ENCODE measurements at places on chromosomes 4 and X.

DNA sequence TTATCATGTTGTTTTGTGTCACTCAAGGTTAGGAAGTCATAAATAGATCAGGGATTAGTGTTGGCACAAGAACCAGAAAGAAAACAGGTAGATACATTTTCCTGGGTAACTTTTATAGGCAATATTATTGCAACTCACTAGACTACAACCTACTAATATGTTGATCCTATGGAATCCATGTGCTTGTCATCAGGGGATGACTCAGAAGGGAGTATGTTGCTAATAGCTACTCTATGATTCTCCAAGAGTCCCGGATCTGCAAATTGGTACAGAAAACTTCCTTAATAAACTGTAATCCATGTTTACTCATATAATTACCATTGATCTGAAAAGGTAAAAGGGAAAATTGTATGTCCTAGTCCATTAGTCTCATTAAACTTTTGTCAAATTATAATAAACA is 11.7 kb upstream of the GNRHR start:
- DNase-seq: no peak

DNA sequence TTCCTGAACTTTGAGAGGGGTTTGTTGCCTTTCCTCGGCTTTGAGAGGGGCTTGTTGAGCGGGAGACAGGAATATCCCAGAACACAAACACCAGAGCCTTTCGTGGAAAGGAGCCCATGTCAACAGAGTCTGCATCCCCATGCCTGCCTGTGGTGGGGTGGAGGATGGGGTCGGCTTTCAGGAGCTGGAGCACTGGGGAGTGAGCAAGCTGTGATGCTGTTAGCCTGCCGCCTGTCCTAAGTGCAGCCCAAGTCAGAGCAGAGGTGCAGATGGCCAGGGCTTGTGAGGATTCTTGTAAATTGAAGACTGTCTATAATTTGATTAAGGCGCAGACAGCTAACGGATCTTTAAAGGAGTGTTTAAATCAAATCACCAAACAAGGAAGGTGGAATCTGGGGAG is 103.3 kb upstream of the ANK2 start:
- DNase-seq: no peak

GRCh38 chr4:95215991-95216605 is 332.7 kb downstream of the UNC5C start:
- no peak for DNase-seq

DNA sequence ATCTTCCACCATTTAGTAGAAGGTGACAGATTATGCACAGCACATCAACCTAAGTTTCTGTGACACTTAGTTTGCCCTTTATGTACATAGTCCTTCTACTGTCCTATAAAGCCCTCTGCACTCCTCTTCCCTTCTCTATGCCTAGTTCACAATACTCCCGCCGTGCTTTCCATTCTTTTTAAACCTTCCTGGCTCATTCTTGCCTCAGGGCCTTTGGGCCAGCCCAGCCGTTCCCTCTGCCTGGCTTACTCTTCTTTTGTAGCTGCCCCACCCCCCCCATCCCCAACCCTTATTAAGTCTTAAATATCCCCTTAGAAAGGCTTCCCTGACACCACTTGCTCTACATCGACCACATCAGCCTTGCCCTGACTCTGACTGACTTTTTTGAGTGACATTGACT is 33.0 kb downstream of the SGMS2 start:
- DNase-seq: no peak

GRCh38 chr4:2261110-2261852 is 628 bp downstream of the MXD4 start:
- peak; percentile 40 for DNase-seq

DNA sequence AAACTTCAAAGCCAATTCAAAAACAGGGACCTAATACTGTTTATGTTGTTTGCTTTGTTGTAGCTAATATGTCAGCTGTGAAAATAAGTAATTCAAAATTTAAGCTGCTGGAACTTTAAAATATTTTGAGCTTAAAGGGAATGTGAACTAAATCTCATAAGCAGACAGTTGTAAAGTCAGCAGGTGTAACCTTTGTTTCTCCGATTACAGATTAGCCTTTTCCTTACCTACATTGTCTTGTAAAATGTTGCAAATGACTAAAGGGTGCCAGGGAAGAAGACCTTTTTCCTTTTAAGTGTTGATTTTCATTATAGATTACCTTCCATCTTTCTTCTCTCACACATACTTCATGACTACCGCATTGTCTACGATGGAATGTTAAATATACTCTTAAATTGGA is 405.1 kb downstream of the KCNIP4 start:
- DNase-seq: no peak

DNA sequence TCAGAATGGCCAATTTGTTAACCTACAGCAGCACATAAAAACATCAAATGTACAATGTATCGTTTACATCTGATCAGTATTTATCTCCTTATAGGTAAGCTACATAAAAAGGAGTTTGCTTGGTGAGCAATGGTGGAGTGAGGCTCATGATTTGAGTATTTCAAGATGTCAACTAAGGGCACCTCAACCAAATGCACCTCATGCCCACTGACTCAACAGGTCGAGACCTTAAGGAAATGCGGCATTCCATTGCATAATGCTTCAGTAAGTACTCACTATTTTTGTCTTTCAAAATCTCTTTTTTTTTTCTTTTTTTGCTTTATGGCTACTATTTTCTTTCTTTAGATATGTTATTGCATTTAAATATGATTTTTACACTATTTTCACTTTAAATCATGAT is 181.0 kb upstream of the TLL1 start:
- no peak for DNase-seq

- DNase-seq: no peak
Measured at GRCh38 chr4:99437723-99438404, 2.7 kb upstream of the ADH7 start.

DNA sequence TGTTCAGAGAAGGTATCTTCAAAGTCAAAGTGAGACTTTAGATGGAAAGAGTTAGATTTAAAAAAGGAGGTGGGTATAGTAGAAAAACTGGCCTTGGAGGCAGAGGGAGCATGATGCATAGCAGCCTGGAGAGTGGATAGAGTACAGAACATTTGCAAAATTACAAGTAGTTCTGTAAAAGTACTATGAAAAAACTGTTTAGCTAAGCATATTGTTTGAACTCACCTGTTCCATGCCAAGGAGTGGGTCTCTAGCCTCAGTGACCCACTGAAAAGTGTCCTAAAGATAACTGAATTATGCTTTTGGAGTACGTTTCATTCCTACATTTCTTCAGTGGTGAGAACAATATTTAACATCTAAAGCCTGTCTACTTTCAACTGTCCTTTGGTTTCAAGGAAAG is 218.9 kb downstream of the NAP1L3 start:
- no peak for DNase-seq

DNA sequence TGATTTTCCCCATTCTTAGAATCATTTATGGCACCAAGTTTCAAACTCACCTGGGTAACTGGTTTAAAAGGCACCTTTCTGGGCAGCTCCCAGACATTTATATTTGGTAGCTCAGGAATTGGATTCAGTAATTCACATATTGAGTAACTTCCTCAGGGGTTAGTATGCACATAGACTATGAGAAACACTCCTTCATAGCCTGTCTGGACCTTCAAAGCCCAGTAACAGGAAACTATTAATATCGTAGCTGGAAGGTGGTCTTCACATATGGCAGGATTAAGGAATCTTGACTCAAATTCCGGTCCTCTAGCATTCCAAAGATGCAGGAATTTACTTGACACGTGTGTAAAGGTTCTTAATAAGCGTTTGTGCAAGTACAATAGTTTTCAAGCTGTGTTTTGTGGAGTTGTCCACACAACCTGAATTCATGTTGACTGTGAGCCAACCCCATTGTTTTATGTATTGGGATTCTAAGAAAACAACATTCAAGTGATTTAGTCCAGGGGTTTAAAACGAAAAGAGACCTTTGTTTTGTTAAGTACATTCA is 78.4 kb downstream of the PLS3 start:
- DNase-seq: no peak

DNA sequence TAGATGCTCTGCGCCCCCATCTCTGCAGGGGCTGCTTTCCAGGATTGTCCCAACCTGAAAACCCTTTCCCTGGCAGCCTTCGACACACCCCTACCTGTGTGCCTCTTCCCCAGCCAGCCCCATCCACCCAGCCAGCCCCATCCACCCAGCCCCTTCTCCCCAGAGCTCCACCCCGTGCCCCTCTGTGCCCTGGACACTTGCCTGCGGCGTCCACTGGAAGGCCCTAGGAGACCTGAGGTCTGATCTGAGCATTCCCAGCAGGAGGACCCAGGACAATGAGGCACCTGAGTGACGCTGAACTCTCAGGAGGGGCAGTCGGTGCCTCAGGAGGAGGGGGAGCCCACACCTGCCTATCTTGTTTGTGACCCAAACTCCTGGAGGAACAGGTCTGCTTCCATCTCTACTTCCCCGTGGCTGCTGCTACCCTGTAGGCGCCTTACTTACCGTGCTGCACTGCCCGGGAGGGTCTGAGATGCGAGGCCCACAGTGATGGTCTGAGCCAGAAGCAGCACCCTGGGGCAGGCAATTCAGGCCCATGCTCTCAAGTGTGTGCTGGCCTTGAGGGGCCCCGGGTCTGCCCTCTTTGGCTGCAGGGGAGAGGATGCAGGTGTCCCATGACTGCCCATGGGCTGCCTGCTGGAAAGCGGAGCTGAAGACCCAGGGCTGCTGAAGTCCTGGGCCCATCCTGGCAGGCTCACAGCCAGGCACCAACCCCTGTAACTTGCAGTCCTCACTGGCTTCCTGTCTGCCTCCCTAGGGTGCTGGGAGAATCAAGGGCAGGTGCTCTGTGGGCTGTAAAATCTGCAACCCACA is 4.9 kb downstream of the LRPAP1 start:
- no peak for DNase-seq

DNA sequence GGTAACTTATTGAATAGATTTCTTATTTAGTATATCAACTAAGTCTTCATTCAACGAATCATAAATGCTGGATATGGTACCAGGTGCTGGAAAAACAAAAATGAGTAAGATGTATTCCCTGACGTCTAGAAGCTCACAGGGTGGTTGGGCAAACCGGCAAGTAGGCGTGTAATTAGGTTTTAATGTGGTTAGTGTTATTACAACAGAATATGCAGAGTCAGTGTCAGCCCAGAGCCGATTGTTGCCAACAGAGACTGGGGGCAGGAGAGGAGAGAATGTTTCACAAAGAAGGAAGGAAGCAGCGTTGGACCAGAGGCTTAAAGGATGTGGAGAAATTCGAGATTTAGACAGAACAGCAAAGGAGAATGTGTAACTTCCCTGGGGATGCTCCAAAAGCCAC is 111.7 kb downstream of the TENM3 start:
- DNase-seq: no peak

- no peak for DNase-seq
Measured at GRCh38 chr4:113145147-113145518, 95.7 kb downstream of the ANK2 start.

GRCh38 chr4:108018040-108018883 is 28.6 kb downstream of the HADH start:
- peak; percentile 90 for DNase-seq

GRCh38 chrX:37590047-37590446 is 18.6 kb downstream of the LANCL3 start:
- DNase-seq: no peak

DNA sequence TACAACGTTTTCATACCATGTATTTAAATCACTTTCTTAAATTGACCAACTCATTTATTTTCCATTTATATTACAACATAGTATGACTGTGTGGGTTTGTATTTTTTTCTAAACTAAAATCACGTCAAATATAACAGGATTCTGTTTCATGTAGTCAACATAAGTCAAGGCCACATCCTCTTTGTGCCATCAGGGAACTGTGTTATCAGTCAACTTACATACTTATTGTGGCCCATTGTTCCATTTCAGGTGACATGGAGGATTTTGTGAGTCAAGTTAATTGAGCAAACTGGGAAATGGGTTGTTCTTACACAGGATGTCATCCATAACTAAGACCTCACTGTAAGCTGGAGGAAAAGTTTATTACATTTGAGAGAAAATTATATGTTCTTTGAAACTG is 35.9 kb downstream of the STK26 start:
- no peak for DNase-seq

DNA sequence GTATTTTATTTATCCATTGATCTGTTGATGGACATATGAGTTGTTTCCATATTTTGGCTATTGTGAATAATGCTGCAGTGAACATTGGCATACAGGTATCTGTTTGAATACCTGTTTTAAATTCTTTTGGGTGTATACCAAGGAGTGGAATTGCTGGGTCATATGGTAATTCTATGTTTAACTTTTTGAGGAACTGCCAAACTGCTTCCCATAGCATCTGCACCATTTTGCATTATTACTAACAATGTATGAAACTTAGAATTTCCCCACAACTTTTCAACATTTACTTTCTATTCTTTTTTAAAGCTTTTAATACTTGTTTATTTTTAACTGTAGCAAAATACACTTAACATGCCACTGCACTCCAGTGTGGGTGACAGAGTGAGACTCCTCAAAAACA is 57.0 kb upstream of the MSN start:
- DNase-seq: no peak

DNA sequence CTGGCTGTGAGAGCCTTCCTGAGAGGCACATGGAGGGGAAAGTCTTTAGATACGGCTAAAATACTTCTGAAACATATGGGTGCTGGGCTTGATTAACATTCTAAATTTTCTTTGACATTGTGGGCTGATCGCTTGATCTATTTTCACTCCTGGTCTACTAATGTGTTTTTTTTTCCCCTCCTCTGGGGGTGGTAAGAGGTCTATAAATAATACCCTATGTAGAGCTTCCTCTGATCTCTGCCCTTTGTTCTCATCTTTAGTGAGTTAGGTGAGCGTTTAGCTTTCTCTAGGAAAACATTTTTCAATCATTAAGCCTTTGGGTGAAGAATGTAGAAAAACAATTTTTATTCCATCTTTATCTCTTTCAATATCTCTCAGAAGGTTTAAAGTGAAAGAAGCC is 9.8 kb downstream of the SLC4A4 start:
- DNase-seq: no peak

- DNase-seq: no peak
Measured at GRCh38 chr4:5865896-5866599, 26.8 kb downstream of the CRMP1 start.

GRCh38 chr4:161208564-161208963 is 955.2 kb downstream of the FSTL5 start:
- no peak for DNase-seq

DNA sequence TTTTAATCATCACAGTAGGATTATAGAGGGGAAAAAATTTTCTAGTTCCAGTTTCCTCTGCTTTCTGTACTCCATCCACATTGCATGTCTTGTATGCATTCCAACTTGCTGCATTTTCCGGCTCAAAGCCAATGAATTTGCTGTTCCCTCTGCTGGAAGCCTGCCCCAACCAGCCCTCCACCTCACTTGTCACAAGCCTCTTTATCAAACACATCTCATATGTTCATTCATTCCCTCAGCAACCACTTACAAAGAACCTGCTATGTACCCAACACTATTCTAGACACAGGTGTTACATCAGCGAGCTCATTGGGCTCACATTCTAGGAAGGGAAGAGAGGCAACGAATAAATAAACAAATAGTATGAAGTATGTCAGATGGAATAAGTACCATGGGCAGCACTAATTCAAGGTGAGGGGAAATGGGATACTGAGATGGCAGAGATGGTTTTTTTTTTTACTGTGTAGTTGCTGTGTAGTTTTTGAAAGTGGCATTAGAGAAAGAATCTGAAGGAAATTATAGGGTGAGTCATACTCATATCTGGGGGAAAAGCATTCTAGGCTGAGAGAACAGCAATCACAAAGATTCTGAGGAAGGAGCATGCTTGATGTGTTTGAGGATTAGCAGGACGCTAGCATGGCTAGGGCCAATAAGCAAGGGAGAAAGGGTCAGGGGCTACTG is 332.5 kb downstream of the PDGFC start:
- no peak for DNase-seq

All from neural crest cell (in vitro differentiated cells).